ENCODE measurements at places on chromosomes 11 and 22.

GRCh38 chr11:107408762-107409211 is 48.8 kb downstream of the CWF19L2 start:
- no peaks in the 10 kb centered on the region for H3K36me3 ChIP-seq
- H3K4me1 ChIP-seq = no peaks in the 10 kb centered on the region
- no peak overlapping the region for H3K4me3 ChIP-seq
- H3K27ac ChIP-seq = no peak overlapping the region

DNA sequence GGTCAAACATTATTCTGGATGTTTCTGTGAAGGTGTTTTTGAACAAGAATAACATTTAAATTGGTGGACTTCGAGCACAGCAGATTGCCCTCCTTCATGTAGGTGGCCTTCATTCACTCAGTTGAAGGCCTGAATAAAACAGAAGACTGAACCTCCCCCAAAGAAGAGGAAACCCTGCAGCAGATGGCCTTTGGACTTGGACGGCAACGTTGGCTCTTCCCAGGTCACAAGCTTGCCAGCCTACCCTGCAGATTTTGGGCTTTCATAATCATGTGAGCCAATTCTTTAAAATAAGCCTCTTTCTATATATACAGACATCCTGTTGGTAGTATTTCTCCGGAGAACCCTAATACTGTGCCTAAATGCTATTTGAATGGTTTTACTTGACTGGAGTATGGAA is 432.2 kb upstream of the NARS2 start:
- H3K4me3 ChIP-seq = no peak overlapping the region
- H3K27ac ChIP-seq = no peak overlapping the region
- no peaks in the 10 kb centered on the region for H3K36me3 ChIP-seq
- no peak for DNase-seq

- no peak overlapping the region for H3K27ac ChIP-seq
- no peak for DNase-seq
- H3K36me3 ChIP-seq = no peaks in the 10 kb centered on the region
- H3K4me3 ChIP-seq = no peak overlapping the region
- H3K27me3 ChIP-seq = no peaks in the 10 kb centered on the region
Observed at GRCh38 chr11:132140056-132140455, 769.6 kb downstream of the NTM start.

- H3K27ac ChIP-seq = no peak overlapping the region
- no peaks in the 10 kb centered on the region for H3K27me3 ChIP-seq
- no peak for DNase-seq
- H3K4me3 ChIP-seq = no peak overlapping the region
- no peaks in the 10 kb centered on the region for H3K4me1 ChIP-seq
Observed at GRCh38 chr11:131858505-131858904, 488.1 kb downstream of the NTM start.

- no peak for DNase-seq
- H3K4me1 ChIP-seq = peaks cover 15% of the 10 kb centered on the region
- no peak overlapping the region for H3K4me3 ChIP-seq
- H3K36me3 ChIP-seq = no peaks in the 10 kb centered on the region
- H3K27me3 ChIP-seq = no peaks in the 10 kb centered on the region
Observed at GRCh38 chr11:6928916-6929315, 2.7 kb downstream of the ZNF215 start.

GRCh38 chr11:774873-775592 is 2.3 kb downstream of the GATD1 start:
- H3K4me3 ChIP-seq = 0 out of 2 replicates have a peak overlapping the region, but pooled peaks have one; percentile 4
- peaks cover 38% of the 10 kb centered on the region for H3K36me3 ChIP-seq
- DNase-seq = no peak
- H3K27ac ChIP-seq = peak overlapping the region; percentile 95
- H3K27me3 ChIP-seq = no peaks in the 10 kb centered on the region

GRCh38 chr11:9687711-9688477 is 24.0 kb downstream of the SWAP70 start:
- H3K4me3 ChIP-seq = no peak overlapping the region
- H3K4me1 ChIP-seq = peaks cover 31% of the 10 kb centered on the region
- DNase-seq = no peak
- no peak overlapping the region for H3K27ac ChIP-seq
- no peaks in the 10 kb centered on the region for H3K27me3 ChIP-seq
- no peaks in the 10 kb centered on the region for H3K36me3 ChIP-seq

DNA sequence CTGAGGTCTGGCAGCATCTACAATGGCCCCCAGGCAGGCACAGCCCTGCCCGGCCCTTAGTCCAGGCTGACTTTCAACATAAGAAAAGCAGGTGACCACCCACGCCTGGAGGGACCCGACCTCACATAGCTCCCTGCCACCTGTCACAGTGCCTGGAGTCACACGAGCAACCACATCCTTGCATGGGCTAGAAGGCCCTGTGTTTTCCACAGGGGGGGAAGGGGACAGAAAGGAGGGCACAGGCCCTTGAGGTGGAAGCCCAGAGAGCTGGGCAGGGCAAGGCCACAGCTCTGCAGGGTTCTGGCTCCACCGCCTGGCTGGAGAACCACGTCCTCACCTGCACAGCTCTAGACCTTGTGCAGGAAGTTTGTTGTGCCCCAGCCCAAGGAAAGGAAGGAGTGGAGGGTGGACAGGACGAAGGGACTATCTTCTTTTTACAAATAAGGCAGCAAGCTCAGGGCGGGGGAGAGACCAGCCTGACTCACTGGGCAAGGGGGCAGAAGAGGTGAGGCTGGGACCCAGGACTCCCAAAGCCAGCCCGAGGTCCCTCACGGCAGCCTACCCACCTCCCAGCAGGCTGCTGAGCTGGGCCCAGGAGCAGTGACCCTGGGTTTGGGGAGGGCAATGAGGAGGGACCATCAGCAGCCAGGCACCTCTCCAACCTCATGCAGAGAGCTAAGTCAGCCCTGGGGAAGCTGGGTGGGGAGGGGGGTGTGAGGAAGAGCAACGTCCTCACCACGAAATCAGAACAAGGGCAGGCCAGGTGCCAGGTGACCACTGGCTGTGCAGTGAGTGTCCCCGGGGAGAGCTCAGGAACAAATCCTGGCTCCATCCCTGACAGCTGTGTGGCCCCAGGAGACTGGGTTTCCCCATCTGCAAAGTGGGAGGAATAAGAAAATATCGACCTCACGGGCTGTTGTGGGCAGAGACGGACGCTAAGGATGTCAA is 4.3 kb downstream of the C1QTNF6 start:
- H3K36me3 ChIP-seq = no peaks in the 10 kb centered on the region
- no peaks in the 10 kb centered on the region for H3K27me3 ChIP-seq
- H3K4me1 ChIP-seq = peaks cover 45% of the 10 kb centered on the region
- no peak overlapping the region for H3K4me3 ChIP-seq
- H3K27ac ChIP-seq = no peak overlapping the region

DNA sequence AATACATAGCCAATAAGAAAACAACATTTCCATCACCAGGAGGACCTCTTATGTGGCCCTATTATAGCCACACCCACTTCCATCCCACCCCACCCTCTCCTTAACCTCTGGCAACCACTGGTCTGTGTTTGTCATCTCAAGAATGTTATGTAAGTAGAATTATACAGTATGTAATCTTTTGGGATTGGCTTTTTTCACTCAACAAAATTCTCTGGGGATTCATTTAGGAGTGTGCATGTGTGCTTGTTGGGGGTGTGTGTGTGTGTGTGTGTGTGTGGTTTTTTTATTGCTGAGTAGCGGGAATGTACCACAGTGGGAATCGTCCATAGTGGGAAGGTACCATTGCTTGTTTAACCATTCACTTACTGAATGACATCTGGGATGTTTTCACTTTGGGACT is 5.2 kb downstream of the KCNJ5 start:
- H3K36me3 ChIP-seq = no peaks in the 10 kb centered on the region
- no peak overlapping the region for H3K4me3 ChIP-seq
- no peak for DNase-seq
- H3K4me1 ChIP-seq = peaks cover 8% of the 10 kb centered on the region

DNA sequence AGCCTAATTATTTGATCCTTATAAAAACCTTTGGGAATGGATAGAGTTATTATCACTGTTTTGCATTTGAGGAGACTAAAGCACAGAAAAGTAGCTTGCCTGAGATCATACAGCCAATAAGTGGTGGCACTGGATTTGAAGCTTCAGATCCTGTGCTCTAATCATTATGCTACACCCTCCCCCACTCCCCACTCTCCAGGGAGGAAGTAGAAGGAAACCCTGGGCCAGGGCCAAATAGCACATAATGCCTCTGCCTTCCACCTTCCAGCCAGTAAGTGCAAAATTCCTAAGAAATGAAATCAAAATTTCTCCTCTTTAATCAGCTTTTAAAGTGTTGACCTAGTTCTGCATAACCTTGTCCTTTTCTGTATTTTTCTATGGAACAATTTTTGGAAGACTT is 61.6 kb downstream of the SIK2 start:
- 0 out of 2 replicates have a peak, but pooled peaks cover 3% of the 10 kb centered on the region for H3K4me1 ChIP-seq
- H3K4me3 ChIP-seq = no peak overlapping the region
- H3K36me3 ChIP-seq = no peaks in the 10 kb centered on the region
- H3K27me3 ChIP-seq = no peaks in the 10 kb centered on the region

- DNase-seq = no peak
- H3K4me3 ChIP-seq = no peak overlapping the region
- no peaks in the 10 kb centered on the region for H3K27me3 ChIP-seq
- no peak overlapping the region for H3K27ac ChIP-seq
- H3K36me3 ChIP-seq = no peaks in the 10 kb centered on the region
Observed at GRCh38 chr11:2794046-2794967, 91.3 kb downstream of the CDKN1C start.

DNA sequence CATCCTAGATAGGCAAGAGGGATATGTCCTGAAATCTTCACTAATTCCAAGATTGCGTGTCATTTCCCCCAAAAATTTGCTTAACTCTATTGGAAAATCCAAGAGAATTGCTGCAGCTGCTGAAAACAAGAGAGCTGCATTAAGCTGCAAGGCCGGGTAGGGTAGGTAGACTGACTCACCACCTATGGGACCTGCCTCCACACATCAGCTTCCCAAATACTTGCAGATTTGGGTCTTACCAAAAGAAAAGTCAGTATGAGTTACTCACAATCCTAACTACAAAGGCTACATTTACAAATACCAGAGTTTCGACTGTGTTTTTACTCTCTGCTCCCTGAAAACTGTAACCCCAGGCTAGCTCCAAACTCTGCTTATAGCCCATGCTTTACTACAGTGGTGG is 142.5 kb upstream of the TEAD1 start:
- H3K36me3 ChIP-seq = no peaks in the 10 kb centered on the region
- no peaks in the 10 kb centered on the region for H3K27me3 ChIP-seq
- no peak for DNase-seq
- no peak overlapping the region for H3K4me3 ChIP-seq
- no peak overlapping the region for H3K27ac ChIP-seq
- 0 out of 2 replicates have a peak, but pooled peaks cover 3% of the 10 kb centered on the region for H3K4me1 ChIP-seq

DNA sequence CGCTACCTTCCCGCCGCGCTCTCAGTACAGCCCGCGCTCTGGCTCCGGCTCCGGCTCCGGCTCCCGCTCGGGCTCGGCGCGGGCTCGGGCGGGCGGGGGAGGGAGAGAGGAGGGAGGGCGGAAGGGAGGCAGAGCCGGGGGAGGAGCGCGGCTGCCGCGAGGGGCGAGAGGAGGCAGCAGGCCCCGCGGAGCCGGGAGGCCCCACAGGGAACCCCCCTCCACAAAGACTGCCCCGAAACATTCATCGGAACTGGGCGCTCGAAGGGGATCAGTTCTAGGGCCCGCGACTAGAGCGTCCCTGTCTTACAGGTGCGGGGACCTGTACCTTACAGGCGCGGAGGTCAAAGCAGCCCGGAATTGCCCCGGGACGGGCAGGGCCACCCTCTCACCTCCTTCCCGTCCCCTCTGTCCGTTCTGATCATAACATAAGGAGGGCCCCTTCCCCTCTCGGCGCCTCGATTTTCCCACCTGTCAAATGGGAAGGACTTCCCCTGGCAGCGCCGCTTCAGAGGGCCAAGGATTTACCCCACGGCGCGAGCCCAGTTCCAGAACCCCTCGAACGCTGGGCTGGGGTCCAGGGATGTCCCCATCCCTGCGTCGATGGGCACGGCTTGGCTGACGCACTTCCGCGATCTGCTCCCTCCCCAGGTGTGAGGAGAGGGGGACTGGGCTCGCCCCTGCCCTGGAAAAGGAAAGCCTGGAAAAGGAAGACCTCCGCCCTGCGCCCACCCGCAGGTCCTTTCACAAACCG is at the start of gene SHISA8:
Gene SHISA8 (minus strand): TSS at position 40 of the 751 bp plus-strand sequence. CDS start 407 bp downstream, outside the sequence.
- peak within 1 kb of the TSS; percentile 41 for H3K27ac ChIP-seq
- peak within 1 kb of the TSS; percentile 37 for H3K4me3 ChIP-seq
- DNase-seq = no peak
- no peaks in the 10 kb centered on the region for H3K36me3 ChIP-seq

DNA sequence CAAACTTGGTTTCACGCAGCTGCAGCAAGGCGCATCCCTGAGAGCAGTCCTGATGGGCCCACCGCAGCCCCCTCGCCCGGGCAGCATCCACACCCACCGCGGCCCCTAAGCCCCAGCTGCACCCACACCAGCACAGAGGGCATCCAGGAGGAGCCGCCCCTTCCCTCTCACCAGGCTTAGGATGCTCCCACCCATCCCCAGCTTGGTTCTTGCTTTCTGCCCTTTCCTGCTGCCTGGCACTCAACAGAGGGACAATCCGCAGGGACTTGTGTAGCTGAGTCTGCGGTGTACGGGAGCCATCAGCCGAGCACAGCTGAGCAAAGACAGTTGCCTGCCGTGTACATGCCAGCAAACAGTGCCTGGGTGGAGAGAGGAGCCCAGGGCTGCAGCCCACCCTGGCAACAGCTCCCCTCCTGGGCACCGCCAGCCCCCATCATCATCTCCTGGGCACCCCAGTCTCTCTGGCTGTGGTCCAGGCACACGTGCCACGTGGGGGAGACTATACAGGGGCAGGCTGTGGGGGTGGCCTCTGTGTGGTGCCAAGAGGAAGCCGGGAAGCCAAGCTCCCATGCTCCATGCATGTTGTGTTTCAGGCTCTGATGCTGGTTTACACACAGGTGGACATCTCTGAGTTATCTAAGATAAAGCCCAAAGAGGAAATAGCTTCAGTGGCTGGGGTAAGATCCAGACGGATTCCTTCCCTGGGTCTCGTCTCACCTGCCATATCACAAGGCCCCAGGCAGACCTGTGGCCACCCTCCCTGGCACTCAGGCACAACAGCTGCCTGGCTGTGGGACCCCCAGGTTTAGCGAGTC is 36.0 kb upstream of the GNB1L start:
- peaks cover 22% of the 10 kb centered on the region for H3K4me1 ChIP-seq
- H3K36me3 ChIP-seq = no peaks in the 10 kb centered on the region
- no peaks in the 10 kb centered on the region for H3K27me3 ChIP-seq
- H3K27ac ChIP-seq = peak overlapping the region; percentile 22
- H3K4me3 ChIP-seq = no peak overlapping the region

DNA sequence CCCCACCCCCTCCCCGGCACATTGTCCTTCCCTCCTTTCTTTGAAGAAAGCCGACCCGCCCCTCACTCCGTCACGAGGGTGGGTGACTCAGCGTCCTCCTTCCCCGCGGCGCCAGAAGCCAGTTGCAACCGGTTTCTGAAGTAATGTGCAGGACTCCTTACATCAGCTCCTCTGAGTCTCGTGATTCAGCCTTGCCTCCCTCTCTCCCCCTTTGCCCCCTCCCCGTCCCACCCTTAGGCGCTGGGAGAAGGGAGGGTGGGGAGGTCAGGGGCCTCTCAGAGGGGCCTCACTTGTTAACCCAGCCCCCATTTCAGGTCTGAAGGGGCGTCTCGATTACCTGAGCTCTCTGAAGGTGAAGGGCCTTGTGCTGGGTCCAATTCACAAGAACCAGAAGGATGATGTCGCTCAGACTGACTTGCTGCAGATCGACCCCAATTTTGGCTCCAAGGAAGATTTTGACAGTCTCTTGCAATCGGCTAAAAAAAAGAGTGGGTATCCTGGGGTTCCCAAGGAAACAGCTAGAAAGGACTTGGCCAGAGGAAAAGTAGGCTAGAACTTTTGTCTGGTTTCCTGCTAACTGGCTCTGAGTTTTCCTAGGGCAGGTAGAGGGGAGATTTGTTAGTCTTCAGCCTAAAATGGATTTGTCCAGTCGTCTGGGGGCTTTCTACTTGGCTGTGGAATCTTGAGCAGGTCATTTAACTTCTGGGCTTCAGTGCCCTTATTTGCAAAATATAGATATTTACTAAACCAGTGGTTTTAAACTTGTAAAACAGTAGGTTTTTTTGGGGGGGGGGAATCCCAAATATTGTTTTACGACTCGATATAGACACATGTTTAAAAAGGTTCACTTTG is 1.1 kb downstream of the SLC3A2 start:
- DNase-seq = peak; percentile 90
- peak overlapping the region; percentile 85 for H3K4me3 ChIP-seq
